Substantia nigra (tissue), 51 donors: ENCODE measurements at places on chromosomes 4 and X.

- DNase-seq, result no peak
These were observed 50.5 kb downstream of the SOD3 start for GRCh38 chr4:24845902-24846301.

DNA sequence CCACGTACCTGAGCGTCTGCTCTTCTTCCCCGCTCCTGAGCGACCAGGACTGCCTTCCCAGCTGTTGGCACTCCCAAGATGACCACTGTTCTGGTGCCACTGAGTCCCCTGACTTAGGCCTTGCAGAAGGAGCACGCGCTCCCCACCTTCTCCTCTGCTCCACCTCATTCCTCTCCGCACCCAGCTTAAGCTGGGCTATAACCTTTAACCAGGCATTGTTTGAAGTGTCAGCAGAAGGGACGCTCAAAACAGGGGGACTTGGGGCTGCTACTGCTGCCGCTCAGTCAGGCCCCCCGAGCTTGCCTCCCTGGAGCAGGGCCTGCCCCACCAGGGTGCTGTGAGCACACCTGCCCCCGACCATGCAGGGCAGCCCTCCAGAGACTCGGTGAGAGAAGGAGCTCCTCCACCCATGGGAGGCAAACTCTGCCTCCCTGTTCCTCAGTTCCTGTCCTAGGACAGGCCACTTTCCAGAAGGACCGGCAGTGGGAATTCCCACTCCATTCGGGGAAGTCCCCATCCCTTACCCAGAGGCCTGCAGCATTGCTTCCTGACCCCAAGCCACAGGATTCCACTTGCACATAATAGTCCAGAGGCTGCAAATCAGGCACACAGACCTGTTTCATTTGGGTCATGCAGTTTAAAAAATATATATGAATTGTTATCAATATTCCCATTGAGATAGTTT lies 99.7 kb upstream of the ENPP6 start:
- no peak for DNase-seq

DNA sequence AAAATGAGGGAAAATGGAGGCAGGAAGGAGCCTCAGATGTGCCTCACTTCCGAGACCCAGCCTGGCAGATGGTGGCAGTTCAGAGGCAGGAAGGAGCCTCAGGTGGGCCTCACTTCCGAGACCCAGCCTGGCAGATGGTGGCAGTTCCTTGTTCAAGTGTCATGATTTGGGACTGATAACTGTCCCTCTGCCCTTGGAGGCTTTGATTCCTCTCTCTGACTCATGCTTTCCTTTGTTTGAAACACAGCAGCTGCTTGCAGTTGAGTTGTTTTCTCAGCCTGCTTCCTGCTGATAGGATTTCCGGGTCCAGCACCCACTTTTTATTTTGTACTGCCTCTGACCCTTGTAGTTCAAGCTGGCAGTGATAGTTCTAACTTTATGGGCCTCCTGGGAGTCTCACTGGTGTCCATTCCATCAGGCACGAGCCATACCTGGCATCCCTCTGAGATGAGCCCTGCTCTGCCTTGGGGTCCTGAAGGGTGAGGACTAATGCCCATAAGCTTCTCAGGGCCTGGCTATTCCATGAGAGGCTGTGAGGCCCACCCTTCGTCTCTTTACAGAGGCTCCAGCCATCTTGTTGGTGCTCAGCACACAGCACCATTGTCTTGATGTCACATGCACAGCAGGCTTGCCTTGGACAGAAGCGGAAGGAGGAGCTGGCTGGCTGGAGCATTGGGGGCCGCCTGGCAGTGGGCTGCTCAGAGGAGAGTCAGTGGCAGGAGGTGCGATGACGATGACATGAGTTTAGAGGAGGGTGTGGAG lies 13.0 kb downstream of the RGS12 start:
- peak; percentile 35 for DNase-seq

GRCh38 chrX:37347420-37347819 lies 1.7 kb upstream of the PRRG1 start:
- DNase-seq, result no peak

- DNase-seq, result no peak
These were observed 112.3 kb downstream of the NYX start for GRCh38 chrX:41559235-41560052.

- DNase-seq, result peak; percentile 38
These were observed 239.7 kb upstream of the NOCT start for GRCh38 chr4:138775890-138776289.

DNA sequence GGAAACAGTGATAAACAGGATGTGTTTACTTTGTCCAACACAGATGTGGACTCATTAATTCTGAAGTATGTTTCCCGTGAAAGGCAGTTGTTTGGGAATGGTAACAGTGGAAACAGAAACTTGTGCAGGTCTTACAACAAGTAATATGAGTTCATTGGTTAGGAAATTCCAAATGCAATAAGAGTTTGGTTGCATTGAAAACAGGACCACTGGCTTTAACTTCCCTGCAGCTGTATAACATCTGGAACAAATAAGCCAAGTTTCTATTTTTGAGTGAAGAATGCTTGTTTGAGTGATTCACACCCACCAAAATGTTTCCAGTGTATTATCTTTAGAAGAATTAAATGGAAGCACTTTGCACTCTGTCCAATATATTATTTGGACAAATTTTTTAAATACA lies 82.4 kb upstream of the BMP3 start:
- no peak for DNase-seq

DNA sequence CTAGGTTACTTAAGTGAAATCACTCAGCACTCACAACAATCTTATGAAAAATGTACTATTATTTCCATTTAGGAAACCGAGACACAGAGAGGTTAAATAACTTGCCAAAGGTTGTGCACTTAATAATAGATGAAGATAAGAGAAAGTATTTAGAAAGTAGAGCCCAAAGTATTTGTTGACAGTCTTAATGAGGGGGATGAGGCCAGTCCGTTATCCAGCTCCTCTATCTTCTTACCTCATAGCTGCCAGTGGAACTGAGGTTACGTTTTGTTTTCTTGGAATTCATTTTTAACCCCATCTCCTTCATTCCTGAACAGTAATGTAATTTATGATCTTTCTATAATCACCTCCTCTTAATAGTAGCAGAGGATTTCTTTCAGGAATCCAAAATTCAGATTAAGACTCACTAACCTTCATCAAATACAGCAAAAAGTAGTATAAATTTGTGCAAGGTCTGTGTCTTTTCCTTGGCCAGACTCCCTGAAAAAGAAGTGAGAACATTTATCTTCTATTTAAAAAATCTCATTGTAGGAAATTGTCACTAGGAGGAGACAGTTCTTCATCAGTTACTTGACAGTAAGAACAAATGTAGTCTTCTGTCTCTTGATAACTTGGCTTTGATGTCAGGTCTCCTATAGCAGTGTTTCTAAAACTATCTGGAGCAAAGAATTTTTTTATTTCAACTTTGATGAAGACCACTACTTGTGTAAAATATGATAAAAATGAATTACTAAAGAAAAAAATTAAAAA lies 35.5 kb downstream of the F8 start:
- DNase-seq, result no peak

DNA sequence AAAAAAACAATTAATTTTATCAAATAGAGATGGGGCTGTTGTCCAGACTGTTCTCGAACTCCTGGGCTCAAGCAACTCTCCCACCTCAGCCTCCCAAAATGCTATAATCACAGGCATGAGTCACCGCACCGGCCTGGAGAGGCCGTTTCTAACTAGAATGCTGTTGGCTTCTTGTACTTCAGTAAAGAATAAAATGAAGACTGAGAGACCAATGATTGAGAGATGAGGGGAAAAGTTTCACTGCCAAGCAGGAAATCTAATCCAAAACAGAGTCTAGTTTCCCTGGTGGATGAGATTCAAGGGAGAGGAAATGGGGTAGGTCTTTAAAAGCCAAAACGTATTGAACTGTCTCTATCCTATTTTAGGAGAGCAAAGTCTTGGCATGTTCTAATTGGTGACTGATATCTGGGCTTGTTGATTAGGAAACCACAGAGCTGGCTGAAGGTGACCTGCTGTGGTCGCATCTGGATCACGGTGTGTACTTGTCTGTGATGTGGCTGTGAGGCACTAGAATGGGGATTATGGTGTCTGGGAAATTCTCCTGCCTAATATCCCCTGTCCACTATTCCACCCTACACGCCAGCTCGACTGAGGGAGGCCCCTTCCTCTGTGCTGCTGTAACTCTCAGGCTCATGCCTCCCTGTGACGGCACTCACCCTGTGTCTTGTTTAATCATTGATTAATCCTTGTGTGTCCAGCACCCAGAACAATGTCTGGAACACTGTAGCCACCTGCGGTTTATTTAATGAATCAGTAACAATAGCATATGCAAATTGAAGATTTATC lies 15.0 kb upstream of the TRIM2 start:
- DNase-seq, result no peak

DNA sequence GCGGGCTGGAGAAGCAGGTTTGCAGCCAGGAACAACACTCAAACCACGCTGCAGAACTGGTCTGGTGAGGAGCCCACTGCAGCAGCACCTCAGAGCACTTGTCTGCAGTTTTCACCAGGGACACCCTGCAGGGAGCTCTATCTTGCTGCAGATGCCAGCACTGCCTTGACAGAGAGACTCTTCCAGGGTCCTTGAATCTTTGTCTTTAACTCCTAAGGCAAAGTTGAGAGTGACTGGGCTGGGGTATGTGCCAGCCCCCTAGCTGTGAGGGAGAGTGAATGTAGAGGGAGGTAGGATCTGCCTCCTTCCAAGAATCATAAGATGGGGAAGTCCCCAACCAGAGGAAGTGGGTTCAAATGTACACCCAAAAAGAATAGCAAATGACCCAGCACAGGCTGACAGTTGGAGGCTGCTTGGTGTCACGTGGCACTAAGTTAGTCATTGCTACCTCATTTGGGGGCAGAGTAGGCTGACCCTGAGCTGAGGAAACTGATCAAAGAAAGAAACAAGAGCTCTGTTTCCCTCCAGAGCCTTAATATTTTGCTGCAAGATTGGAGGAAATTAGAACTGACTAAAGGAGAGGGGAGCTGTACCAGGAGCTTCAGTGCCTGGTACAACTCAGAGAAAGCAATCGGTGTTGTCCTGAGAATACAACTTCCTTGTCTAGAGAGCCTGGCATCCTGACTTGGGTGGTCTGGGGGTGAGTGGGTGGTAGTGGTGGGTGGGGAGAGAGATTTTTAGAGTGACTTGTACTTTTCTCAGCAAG lies 28.2 kb upstream of the HUWE1 start:
- DNase-seq, result no peak

GRCh38 chrX:153351981-153352380 lies 18.0 kb downstream of the ZNF275 start:
- DNase-seq, result no peak

GRCh38 chr4:112520598-112521122 lies 4.7 kb upstream of the NEUROG2 start:
- DNase-seq, result no peak

GRCh38 chr4:141642711-141643110 lies 6.3 kb downstream of the IL15 start:
- no peak for DNase-seq

DNA sequence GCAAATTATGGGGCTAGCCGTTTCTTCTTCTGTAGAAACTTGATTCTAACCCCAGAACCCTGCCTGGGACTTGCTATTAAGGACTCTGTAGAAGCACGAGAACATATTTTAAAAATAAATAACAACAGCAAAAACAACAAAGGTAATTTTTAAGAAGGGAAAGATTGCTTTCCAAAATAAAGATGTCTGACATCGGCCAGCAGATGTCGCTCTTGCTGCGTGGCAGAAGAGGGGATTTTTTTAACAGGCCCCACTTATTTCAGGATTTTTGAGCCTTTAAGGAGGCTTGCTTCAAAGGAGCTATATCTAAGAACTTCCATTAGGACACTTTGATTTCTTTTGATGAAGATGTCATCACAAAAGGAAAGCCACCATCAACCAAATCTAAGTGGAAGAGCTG lies 62.8 kb upstream of the EGFL6 start:
- DNase-seq, result no peak

- no peak for DNase-seq
These were observed 105.1 kb upstream of the SMIM31 start for GRCh38 chr4:164648849-164649212.

- no peak for DNase-seq
These were observed 231.0 kb upstream of the GATB start for GRCh38 chr4:151991884-151992167.

DNA sequence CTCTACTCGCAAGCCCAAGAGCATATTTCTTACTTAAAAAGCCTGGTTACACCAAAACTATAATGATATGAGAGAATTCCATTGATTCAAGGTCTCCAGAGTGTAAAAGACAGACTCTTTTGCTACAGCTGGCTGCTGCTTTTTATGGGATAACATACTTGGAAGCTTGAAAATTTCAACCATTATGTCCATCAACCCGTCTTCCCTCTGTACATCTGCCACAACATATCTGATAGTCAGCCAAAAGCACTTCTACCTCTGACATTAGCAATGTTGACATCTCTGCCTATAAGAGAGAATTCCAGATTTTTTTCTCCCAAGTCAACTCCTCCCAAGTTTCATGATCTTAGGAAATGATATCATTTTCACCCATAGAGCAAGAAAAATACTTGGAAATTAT lies 54.4 kb upstream of the IQCM start:
- no peak for DNase-seq

- no peak for DNase-seq
These were observed 13.0 kb downstream of the EXOC1 start for GRCh38 chr4:55866290-55866907.

DNA sequence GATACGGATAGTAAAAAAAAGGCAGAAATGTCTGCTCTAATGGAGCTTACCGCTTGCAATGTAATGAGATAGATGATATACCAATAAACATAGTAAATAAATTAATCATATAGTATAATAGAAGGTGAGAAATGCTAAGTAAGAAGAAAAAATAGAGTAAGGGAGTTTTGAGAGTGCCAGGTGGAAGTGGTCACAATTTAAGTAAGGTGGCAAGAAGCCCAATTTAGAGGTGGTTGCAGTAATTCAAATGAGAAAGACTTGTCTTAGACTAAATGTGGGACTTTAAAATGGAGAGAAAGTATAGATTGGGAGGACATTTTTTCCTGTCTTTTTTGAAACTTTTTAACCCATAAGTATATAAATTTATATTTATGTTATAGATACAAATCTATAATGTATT lies 26.0 kb downstream of the TBC1D19 start:
- DNase-seq, result no peak

- DNase-seq, result no peak
These were observed 497 bp downstream of the HPGD start for GRCh38 chr4:174521800-174522182.

DNA sequence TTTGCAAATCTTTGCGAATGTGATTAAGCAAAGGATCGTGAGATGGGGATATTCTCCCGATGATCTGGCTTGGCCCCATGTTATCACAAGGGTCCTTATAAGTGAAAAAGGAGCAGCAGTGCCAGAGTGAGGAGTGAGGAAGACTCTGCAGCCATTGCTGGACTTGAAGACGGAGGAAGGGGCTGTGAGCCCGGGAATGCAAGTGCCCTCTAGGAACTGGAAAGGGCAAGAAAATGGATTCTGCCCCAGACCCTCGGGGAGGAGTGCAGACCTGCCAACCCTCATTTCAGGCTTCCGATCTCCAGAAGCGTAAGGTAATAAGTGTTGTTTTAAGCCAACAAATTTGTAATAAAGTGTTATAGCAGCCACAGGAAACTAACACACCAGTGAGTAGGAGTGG lies 76.3 kb downstream of the EVC start:
- no peak for DNase-seq

- peak; percentile 44 for DNase-seq
These were observed 990 bp downstream of the HNRNPD start for GRCh38 chr4:82372517-82373485.

- no peak for DNase-seq
These were observed 32.5 kb downstream of the AKAP4 start for GRCh38 chrX:50168241-50168687.
